Osteoblast (primary cell): ENCODE measurements at places on chromosomes 7 and 10. TPM values are rescaled to one million over a fixed set of nuclear protein-coding genes. Genes with fewer than 3 reads are reported as not detected.

The NEUROG3 gene
- not detected in 2 replicates for total RNA-seq

The NXPH1 gene
- not detected in 2 replicates for total RNA-seq

DNA sequence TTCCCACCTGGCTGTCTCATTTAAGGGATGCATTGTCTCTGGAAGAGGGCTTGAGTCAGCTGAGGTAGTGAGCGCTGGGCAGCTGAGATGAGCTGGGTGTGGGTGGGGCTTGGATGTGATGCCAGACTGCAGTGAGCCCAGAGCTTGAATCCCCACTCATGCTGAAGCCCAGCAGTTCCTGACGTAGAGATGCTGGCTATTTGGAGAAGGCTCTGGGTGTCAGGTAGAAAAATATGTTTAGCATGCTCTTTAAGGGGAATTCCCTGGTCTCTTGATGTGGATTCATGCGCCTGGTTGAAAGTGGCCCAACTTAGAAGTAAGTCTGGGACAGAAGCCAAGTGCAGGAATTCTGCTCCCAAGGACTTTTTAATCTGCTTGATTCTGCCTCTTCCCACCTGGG lies 241.5 kb upstream of the IGFBP3 start:
- DNase-seq: no peak

- no peak for DNase-seq
Observed at GRCh38 chr7:142440906-142441411, 183.1 kb upstream of the PRSS58 start.

DNA sequence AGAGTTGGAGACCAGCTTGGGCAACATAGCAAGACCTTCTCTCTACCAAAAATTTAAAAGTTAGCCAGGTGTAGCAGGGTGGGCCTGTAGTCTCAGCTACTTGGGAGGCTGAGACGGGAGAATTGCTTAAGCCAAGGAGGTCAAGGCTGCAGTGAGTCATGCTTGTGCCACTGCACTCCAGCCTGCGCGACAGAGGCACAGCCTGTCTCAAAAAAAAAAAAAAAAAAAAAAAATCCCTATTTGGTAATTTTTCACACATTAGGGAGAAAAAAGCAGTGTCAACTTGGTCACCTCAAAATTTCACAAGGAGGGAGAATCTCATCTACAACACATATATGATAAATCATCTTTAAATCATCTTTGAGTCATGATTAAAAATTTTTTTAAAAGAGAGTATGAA lies 6.4 kb upstream of the ZNF398 start:
- peak; percentile 39 for DNase-seq

DNA sequence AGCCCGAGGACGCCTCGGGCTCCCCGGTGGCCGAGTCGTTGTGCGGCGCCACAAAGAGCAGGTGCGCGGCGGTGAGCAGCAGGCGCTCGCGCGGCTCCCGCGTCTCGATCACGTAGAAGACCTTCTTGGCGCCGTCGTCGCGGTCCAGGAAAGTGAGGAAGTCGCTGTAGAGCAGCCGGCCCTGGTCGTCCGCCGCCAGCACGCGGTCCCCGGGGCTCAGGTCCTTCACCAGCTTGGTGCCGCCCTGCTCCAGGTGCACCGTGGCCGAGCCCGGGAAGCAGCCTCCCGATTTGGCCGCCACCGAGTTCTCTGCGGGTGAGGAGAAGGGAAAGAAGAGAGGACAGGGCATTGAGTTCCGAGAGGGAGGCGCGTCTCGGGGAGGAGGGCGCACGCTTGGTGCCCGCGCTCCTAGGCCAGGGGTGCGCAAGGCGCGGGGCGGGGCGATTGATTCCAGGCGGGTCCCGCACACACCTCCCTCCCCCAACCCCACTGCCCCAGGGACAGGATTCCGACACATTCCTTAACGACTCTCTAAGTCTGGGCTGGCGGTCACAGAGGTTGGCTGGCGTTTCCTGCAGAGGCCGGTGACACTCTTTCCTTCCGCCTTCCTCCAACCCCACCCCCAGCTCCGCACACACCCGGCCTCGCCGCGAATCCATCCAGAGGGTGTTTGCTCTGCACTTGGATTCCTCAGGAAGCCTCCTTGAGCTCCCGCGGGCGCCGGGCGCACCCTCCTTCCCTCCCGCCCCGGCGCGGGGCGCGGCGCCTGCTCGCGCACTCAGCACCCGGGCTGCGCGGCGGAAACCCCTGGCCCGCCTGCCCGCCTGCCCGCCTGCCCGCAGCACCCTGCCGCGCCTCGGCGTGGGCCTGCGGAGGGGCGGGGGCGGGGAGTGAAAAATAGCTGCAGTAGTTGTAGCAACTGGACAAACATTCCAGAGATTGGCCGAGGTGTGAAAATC lies 8.6 kb downstream of the SHH start:
- peak; percentile 90 for DNase-seq

DNA sequence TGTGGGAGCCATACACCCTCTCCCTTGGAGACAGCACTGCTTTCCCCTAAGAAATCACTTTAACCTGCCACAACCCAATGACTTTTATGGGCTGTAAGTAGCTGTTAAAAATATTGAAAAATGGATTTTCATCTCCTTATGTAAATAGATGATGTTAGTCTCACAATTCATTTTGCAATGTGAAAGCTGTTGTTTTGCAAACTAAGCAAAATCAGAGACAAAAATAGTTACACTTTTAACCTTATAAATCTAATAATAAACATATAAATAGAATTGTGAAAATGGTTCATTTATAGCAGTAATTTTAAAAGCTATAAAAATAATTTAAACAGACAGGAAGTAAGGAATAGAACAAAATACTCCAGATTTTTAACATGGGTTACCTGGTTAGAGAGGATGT lies 268.8 kb upstream of the MAGI2 start:
- DNase-seq: no peak

DNA sequence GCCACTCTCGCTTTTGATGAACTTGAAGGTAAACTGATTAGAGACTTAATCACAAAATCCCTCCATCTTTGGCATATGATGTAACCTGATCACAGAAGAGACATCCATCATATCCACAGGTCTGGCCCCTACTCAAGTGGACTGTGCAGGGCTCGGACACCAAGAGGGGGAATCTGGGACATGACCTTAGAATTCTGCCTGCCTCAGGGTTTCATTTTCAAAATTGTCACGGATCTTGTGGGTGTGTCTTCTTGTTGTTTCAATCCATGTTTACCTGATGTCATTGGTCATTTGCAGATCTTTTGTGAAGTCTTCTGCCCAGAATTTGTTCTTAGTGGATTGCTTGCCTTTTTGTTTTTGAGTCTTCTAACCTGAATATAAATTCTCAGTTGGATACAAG lies 5.9 kb upstream of the ARMS2 start:
- no peak for DNase-seq

GRCh38 chr7:105596866-105597265 lies 15.6 kb upstream of the EFCAB10 start:
- DNase-seq: no peak

GRCh38 chr10:86733260-86733671 lies 23.2 kb upstream of the BMPR1A start:
- peak; percentile 52 for DNase-seq

- DNase-seq: no peak
Observed at GRCh38 chr10:120744040-120744439, 107.1 kb upstream of the WDR11 start.
